ENCODE measurements at places on chromosomes 12 and 14.

- DNase-seq: no peak
Observed at GRCh38 chr12:27802936-27803335, 22.9 kb upstream of the MANSC4 start.

GRCh38 chr14:74612350-74613021 lies 449 bp upstream of the LTBP2 start:
- DNase-seq: peak; percentile 85

GRCh38 chr12:503111-503761 lies 43.5 kb downstream of the B4GALNT3 start:
- DNase-seq: no peak

GRCh38 chr12:14272956-14273912 lies 92.2 kb upstream of the ATF7IP start:
- DNase-seq: no peak

- DNase-seq: no peak
Observed at GRCh38 chr14:84273181-84273580, 1256.8 kb upstream of the FLRT2 start.

DNA sequence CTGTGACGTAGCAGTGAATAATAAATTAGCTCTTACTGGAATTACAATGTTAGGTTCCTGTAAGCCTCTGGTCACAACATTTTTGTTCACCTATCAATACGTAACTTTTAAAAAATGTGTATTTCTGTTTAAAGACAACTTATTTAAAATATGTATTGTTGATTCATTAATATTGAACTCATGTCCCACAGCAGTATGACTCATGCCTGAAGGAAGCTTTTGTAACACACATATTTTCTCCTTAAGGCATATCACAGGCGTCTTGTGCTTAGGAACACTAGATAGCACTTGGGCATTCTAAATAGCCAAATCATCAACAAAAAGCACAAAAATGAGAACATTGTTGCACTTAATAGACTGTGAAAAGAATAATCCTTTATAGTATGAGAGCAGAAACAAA lies 92.5 kb downstream of the GPHN start:
- no peak for DNase-seq

DNA sequence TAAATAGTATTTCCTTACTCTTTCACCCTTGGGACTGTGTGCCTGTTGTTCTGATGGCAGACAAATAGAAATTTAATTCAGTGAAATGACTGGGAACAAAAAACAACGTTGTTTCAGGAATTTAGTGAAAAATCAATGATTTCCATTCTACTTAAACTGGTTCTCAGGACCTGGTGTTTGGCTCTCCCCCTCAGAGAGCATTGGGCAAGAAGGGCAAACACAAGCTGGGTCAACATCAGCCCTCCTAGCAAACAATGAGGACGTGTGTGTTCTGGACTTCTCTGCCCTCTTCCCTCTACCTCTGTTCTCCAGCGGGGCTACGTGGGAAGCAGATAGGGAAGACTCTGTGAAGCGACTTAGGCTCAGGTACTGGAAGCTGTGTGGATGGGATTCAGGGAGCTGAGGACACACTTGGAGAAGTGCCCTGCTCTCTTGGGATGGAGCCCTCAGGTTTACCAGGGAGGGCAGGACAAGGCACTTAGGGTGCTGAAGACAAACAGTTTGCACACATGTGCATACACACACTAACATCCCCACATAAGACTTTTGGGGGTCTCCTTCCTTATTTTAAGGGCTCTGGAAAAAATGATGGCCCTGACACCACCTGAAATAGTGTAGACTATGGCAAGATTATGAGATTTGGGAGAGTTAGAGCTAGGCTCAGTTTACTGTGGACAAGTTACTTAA lies 7.6 kb upstream of the SERPINA1 start:
- DNase-seq: no peak

GRCh38 chr14:53027041-53027440 lies 76.2 kb upstream of the FERMT2 start:
- DNase-seq: no peak

- no peak for DNase-seq
Observed at GRCh38 chr14:33945210-33946088, 5.4 kb downstream of the EGLN3 start.

DNA sequence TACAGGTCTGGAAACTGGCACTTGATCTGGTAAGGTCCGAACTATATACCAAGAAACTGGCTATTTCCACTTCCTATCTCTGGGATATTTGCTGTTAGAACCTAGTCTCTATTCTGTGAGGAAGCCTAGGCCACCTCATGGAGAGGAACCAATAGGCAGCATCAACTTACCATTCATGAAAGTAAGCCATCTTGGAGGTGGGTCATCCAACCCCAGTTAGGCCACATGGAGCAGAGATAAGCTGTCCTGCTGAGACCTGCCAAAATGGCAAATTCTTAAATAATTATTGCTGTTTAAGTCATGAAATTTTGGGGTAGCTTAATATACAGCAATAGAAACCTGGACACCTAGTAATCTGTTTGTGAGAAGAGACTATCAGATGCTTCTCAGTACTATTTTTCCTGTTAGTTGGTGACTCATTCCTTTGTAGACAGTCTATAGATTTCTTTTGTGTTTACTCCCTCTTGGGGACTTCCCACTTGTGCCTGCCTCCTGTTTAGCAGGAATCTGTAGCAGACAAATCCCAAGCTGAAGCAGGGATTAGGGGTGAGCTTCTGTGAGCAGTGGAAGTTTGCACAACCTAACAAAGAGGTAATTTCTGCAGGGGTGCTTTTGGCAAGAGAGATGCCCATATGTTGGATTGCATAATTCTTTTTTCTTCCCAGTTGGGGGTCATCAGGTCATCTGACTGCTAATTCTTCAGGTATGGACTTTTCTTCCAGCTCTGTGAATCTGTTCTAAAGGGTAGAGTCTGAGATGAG lies 136.8 kb downstream of the IGF1 start:
- no peak for DNase-seq

DNA sequence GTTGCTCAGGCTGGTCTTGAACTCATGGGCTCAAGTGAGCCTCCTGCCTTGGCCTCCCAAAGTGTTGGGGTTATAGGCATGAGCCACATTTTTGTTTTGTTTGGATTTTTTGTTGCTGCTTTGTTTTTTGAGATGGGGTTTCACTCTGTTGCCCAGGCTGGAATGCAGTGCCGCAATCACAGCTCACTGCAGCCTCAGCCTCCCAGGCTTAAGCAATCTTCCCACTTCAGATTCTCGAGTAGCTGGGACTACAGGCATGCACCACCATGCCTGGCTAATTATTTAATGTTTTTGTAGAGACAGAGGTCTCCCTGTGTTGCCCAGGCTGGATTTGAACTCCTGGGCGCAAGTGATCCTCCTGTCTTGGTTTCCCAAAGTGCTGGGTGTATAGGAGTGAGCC lies 5.7 kb upstream of the PLEK2 start:
- no peak for DNase-seq
